ENCODE measurements at places on chromosomes 2 and 18.

- DNase-seq = no peak
Observed at GRCh38 chr2:171447675-171448074, 13.6 kb downstream of the DCAF17 start.

- no peak for DNase-seq
Observed at GRCh38 chr2:207417301-207417718, 112.5 kb upstream of the CREB1 start.

- DNase-seq = no peak
Observed at GRCh38 chr2:220458051-220458450, 830.6 kb downstream of the SLC4A3 start.

GRCh38 chr2:144152817-144153271 lies 367.1 kb downstream of the ZEB2 start:
- DNase-seq = no peak

GRCh38 chr18:13577091-13577697 lies 149.2 kb downstream of the FAM210A start:
- no peak for DNase-seq

DNA sequence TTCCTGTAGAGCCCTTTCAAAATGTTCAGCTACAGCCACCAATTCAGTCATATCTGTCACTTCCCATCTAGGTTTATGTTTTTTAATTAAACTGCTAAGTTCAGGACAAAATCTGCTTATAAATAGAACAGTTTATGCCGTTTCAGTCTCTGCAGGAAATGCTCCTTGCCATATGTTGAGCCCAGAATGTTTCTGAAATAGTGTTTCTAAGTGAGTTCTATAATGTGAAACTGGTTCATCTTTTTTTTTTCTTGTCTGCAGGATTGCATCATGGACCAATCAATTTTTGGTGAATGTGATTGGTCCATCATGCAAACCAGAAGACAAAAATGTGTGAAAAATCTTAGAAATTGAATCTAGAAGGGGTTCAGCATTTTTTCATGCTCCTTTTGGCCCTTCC lies 30.2 kb upstream of the RHOB start:
- DNase-seq = no peak

DNA sequence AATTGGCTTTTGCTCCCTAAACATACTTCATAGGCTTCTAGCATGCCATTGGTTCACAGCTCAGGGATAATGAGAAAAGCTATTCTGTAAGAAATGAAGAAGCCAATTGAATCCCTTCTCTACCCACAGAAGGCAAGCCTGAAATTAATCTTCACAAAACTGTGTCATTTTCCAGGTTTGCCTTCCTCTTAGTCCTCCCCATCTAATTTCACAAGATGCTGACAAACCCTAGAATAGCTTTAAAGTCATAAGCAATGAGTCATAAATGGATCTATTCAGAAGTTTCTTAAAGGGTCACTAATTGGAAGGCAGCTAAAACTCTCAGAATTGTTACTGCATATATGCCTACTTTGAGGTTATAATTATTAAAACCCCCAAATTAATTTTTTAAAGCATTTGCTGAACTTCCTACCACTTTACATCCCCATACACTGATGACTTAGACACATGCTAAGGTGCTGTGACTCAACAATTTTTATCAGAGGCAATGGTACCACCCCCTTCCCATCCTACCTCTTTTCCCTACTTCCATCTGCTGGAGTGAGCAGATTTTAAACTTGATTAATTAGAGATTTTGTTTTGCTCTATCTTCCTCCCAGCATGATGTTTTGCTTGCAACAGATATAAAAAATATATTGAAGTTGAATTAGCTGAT lies 51.3 kb upstream of the NABP1 start:
- no peak for DNase-seq

- DNase-seq = no peak
Observed at GRCh38 chr18:3902676-3903075, 452.7 kb downstream of the TGIF1 start.

GRCh38 chr18:48168861-48169260 lies 238.4 kb upstream of the SMAD2 start:
- no peak for DNase-seq

- no peak for DNase-seq
Observed at GRCh38 chr2:129469871-129470270, 509.6 kb upstream of the RAB6C start.

DNA sequence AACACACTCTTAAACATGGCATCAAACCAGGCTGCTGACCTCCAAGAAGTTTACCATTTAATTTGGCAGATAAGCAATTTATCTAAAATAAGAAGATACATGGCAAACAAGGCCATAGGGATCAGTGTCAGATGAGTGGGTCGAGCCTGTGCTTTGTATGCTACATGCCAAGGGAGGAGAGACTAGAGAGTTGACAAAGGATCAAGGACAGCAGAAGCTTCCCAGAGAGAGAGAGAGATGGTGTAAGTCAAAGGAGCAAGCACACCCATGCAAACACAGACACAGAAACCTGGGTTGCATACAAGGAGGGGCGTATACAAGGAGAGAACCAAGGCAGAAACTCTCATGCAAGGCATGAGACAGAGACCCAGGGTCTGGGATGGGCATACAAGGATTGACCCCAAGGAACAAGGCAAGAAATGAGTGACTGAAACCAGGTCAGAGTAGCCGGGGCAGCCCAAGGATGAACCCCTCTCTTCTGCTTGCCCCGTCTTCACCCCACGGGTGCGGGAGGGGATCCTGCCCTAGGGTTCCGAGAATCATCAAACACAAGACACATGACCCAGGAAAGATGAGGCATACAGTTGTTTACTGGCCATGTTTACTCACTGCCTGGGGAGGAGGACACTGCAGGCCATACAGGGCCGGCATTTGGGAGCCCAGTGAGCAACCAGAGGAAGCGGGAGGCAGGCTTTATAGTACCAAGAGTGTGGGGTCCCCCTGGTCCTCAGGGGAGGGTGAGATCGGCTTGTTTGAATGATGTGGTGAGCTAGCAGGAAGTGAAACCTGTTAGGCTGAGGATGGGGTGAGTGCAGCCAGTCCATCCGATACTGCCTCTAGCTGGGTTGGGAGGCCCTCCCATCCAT lies 529.2 kb upstream of the ID2 start:
- DNase-seq = no peak

- DNase-seq = no peak
Observed at GRCh38 chr18:42513441-42513840, 558.4 kb downstream of the PIK3C3 start.

- no peak for DNase-seq
Observed at GRCh38 chr2:166593403-166593802, 99.4 kb upstream of the SCN7A start.

GRCh38 chr18:76405280-76405679 lies 89.8 kb downstream of the ZNF516 start:
- DNase-seq = no peak

DNA sequence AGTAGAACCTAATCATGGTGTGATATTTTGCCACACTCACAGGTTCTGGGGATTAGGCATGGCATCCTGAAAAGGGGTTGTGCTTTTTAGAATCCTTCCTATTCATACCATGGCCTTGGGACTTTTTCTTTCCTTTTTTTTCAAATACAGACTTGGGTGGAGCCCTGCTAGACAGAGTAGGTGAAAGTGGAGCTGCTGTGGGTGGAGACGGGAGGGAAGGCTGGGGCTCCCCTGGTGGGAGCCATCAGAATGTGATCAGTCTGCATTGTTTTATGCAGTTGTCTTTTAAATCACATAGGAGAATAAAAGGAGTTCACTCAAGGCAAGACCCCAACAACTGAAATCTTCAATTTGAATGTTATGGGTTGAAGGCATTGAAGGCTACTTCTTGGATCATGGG lies 130.2 kb downstream of the VAPA start:
- no peak for DNase-seq

- DNase-seq = no peak
Observed at GRCh38 chr2:32720771-32721170, 92.9 kb downstream of the TTC27 start.

DNA sequence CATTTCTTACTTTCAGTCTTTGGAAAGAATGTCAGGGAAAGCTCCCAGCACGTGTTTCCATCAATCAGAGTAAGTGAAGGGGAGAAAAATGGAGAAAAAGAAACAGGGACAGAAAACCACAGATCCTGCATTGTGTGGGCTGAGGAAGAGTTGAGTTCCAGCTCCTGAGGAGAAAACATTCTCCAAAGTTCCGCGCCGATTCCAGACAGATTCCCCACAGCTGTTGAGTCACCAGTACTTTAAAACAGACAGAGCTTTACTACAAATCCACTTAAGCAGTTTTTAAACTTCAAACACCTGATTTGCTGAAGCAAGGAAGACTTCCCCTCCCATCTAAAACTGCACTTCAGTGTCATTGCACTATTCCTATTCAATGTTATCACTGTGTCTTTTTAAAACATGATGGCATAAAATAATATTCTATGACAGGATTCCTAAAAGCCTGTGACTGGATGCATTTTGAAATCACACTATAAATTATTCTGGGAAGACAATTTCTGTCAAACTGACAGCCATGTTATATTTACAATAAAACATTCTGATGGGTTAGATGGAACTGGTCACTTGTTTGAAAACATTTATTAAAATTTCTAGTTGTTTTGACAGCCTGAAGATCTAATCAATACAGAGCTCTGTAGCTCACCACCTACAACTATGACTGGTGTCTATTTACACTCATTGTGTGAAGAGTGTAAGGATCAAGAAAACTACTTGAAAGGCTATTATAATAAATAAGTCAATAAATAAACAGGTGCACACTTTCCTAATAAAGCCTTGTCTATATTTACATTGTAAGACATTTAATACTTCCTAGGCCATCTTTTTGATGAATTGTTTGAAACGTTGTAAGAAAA lies 40.9 kb downstream of the TCF4 start:
- DNase-seq = peak; percentile 42

- no peak for DNase-seq
Observed at GRCh38 chr2:224134003-224134734, 95.1 kb upstream of the SERPINE2 start.

GRCh38 chr2:186503827-186504606 lies 18.0 kb downstream of the ZC3H15 start:
- DNase-seq = no peak

GRCh38 chr2:9941996-9942390 lies 9.5 kb upstream of the GRHL1 start:
- DNase-seq = no peak

- no peak for DNase-seq
Observed at GRCh38 chr18:3069671-3070433, 56.9 kb upstream of the LPIN2 start.

DNA sequence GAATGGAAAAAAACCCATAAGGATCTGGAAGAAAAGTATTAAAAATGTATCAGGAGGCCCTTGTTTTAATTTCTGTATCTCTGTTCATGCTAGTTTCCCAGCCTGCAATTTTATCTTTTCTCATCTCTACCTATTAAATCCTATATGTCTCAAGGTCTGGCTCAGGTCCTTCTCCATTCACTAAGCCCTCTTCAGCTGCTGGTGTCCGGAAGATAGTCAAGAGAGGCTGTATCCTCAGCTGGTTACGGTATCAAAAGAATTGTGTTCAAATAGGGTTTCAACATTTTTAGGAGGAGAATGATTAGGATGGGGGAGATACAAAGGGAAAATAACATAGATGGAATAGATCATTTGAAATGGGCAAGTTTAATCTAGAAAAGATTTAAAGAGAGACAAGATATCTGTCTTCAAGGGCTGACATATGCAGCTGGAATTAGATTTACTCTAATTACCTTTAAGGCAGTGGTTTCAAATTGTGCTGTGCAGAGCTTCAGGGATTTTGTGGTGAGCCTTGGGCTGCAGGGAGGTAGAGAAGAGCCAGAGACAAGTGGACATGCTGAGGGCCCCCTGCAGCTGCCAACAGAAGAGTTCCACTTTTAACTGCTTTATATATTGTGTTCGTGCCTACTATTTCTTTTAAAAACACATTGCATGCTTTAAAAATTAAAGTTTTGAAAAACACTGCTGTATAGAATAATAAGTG lies 24.1 kb downstream of the GREB1L start:
- DNase-seq = no peak

- DNase-seq = no peak
Observed at GRCh38 chr2:174794851-174795374, 30.6 kb upstream of the CHRNA1 start.

GRCh38 chr2:8258406-8258805 lies 423.4 kb upstream of the ID2 start:
- DNase-seq = no peak

- DNase-seq = no peak
Observed at GRCh38 chr18:9410515-9410914, 64.8 kb upstream of the RALBP1 start.

DNA sequence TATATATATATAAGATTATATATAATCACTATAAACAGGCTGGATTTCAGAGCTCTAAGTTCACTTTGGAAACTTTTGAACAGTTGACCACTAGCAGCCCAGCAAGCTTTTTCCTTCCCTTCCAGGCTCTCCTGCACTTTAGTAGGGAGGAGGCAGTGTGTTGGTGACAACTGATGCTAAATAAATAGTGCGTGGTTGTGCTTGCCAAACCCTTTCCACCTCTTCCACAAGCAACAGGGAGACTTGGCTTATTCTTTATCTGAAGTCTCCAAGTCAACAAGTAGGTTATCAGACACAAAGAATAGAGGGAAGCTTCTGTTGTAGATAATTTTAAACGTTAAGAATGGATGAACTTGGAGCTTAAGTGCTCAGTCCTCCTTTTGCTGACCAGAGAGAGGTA lies 408.2 kb upstream of the HNRNPA3 start:
- no peak for DNase-seq

DNA sequence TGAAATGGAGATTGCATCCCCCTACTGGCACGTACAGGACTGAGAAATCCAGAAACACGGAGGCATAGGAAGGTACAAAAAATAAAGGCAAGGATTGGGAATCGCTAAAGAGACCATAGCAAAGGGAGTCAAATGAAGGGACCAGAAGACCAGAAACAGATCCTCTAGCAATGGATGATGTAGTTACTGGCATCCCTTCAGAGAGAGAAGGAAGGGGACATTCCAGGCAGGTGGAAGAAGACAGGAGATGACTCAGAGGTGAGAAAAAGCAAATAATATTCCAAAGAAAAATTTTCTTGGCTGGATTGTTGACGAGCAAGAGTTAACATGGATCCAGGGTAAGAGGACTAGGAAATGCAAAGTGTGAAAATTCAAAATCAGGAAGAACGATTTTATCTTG lies 78.4 kb upstream of the FZD7 start:
- DNase-seq = no peak

DNA sequence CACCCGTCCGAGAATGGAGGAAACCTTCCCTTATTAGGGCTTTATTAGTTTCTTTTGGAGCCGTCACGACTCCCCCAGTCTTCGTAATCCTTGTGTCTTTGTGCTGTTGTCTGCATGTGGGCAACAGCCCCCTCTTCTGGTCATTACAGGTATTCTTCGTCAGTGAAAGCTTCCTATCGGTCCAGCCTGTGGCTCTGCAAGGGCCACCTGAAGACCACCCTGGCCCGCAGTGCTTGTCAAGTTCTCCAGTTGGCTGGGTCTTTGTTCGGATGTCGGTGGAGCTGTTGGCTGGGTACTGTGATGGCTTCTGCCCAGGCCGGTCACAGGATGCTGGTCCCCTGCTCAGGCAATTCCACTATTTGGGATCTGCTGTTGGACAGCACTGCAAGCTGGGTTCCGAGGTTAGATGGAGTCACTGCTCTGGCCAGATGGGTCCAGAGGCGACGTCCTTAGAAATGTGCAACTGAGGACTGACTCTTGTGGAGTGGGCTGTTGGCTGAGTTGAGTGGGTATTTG lies 19.2 kb downstream of the E2F6 start:
- no peak for DNase-seq

- DNase-seq = no peak
Observed at GRCh38 chr18:28890791-28891190, 713.9 kb upstream of the CDH2 start.
